ENCODE measurements at places on chromosomes 1 and 21.

DNA sequence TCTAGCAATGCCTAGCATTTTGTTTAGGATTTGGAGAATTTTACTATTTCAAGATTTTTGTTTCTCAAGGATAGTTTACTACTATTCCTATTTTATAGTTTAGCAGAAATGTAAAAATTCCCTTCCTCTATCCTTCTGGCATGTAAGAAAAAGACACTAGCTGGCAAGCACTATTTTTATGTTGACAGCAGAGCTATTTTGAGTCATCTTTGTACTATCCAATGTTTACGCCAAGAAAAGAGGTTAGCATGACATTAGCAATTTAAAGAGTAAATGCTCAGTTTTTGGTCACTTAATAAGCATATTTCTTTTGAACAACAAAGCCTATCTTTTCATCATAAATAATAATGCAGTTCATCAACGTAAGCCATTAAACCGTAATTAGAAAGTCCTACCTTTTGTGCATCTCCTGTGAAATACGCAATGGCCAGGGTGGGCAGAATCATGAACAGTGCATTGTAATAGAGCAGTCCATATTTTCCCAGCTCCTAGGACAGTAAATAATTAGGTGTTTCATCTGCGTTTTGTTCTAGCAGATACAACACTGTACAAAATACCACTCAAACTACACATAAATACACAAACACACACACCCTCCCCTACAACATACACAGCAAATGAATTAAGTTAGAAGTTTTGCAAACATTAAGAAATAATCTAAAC lies 12.0 kb downstream of the SLC35D1 start:
- DNase-seq: no peak

DNA sequence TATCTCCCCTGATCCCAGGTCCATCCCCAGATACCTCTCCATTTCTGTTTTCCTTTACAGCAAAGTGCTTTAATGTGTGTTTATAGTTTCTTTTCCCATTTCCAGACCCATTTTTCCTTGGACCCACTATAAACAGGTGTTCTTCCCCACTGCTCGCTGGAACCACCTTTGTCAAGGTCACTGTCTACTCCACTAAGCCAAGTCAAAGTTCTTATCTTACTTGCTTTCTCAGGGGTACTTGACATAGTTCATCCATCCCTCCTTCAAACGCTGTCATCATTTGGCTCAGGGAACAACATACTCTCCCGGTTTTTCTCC lies 8.3 kb downstream of the SLAMF1 start:
- DNase-seq: no peak

DNA sequence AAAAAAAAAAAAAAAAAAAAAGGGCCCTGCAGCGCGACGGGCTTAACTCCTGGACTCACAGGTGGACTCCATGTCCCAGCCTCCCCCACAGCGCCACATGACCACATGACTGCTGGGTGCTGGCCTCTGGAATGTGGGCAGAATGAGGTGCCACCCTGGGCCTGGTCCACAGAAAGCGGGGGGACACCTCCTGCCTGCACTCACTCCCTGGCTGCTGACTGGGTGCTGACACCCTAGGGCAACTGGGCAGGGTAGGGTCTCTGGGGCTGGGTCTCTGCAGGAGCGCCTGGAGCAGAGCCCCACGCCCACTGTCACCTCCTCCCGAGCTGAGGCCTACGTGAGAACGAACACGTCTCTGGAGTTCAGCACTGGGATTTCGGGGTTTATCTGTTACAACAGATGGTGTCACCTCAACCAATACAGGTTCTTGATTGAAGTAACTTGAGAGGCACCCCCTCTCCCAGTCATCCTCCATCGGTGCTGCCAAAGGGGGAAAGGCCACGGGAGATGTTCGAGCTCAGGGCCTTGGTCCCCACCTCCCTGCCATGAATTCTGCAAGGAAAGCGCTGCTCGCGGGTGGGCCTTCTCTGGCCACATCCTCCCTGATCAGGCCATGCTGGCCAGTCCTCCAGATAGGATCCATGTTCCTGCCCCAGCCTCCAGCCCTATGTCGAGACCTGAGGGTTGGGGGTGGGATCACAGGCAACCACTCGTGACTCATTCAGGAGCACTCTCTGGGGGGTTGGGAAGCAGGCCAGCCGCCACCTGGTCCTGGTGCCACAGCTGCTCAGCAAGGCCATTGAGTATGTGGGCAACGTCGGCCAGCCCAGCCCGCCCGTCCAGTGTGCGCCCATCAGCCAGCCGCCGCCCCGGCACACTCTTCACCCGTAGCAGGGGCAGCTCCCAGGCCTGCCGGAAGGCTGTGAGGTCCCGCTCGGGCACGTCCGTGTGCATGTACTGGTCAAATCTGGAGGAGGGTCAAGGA lies 5.4 kb downstream of the CPLANE2 start:
- no peak for DNase-seq

DNA sequence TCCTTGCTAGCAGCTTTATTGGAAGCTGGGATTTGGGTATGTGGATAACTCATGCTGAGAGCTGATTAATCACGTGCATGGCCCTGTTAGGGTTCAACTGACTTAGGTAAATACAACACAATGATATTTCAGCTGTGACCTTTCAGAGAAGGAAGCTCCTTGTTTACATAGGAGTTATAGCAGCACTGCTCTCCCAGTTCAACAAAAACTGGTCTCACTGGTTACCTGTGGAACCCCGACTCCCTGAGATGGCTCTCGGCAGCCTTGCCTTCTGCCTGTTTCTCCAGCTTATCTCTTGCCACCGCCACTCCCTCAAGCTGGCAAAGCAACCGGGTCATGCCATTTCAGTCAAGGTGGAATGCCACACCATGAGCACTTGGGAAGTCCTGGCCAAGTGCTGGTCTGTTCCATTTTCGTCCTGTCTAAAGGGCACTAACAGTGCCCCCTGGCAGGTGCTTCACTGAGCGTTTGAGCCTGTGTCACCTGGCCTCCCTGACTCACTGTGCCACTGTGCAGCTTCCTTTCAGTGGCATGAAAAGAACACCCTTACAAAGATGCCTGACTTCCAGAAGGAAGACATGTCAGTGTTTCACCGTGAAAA lies 31.6 kb downstream of the DOP1B start:
- no peak for DNase-seq

- no peak for DNase-seq
These were observed 653 bp downstream of the FNDC10 start for GRCh38 chr1:1599030-1599934.

DNA sequence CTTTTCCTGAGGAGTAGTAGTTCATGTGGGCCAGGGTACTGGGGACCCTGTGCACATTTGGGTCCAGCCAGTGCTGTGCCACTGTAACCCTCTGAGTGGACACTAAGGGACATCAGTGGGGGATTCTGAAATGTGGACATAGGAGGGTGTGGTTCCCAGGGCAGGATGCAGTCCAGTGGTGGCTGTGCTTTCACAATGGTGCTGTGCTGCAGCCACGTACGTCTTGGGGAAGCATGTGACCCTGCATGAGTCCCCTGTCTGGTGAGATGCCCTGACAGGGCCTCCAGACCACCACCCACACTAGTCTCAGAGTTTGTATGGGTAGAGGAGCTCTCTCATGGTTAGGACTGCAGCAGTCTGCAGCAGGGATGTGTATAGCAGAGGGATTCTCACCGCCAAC lies 37.8 kb upstream of the WNT2B start:
- no peak for DNase-seq

DNA sequence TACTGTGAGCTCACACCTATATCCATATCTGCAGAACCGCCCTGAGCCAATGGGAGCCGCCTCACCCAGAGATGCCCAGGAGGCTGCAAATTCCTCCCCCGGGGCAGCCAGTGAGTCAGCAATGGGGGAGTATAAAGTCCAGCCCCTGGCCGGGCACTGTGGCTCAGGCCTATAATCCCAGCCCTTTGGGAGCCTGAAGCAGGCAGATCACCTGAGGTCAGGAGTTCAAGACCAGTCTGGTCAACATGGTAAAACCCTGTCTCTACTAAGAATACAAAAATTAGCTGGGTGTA lies 5.0 kb upstream of the CLCNKB start:
- no peak for DNase-seq

GRCh38 chr1:211174375-211174774 lies 40.4 kb upstream of the KCNH1 start:
- no peak for DNase-seq
